ENCODE measurements at places on chromosomes 2 and 18. TPM values are rescaled to one million over a fixed set of nuclear protein-coding genes. Genes with fewer than 3 reads are reported as not detected.
A peak's percentile ranks its signal among the peaks of the same experiment; 100 is the strongest.

DNA sequence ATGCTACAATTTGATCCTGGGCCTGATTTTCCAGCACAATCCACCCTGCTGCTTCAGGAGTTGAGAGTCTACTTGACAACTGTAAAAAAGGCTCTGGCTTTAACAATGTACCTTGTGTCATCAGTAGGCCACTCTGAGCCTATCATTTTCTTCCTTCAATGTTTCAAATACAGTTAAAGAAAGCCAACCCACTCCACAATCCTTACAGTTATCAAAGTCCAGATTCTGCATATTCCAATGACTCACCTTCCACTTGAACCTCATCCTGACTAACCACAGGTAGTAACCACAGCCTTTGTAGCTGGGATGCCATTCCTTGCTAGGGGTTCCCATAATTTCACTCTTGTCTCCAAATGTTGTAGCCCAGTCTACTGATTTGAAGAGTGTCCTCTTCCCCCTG lies 35.5 kb upstream of the AQP4 start:
- peak; percentile 11 for DNase-seq

- no peak for DNase-seq
These were observed 354.8 kb upstream of the MEIS1 start for GRCh38 chr2:66080127-66080526.

DNA sequence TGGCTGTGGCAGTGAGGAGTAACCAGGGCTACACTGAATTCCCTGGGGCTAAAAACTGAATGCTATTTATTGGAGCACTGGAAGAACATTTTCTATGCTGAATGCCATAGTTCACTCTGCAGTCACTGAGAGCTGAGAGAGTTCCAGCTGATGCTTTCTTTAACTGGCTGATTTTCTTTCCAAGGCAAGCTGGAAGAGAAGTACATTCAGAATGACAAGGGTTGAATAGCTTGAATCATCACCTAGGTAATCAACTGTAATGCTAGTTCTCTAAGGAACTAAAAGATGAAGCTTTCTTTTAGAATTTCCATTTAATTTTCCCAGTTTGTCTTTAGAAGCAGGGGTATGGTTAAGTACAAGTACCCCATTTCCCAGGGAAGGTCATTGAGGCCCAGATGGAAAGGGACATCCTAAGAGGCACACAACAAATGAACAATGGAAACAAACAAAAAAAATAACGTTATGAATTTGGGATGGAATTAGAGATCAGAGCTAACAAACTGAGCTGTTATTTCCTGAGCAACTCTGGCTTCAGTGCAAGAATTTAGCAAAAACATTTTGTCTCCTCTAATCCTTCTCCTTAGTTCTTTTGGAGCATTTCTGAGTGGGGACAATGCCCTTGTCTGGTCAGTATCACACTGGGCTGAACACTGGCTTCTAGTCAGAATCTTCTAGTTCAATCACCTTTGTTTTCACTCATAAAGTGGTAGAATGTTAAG lies 132.8 kb upstream of the REG3A start:
- DNase-seq: no peak

DNA sequence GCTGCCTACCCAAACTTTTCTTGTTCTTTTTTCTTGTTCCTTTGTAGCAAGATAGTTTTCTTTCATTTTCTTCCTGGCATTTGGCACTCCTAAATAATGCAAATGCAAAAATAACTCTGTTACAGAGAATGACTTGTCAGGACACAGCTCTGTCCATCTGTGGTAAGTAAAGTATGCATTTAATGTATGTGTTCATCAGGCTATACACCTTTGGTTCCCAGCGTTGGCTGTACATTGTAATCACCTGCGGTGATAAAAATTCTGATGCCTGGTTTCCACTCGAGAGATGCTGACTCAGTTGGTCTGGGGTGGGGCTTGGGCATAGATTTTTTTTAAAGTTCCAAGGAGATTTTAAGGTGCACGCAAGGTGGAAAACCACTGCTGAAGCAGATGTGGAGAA lies at the start of gene SERPINB13:
TSS of gene SERPINB13 (plus strand) at position 378 of the 400 bp plus-strand sequence. CDS start 1,325 bp downstream, outside the sequence.
- no peak for DNase-seq

DNA sequence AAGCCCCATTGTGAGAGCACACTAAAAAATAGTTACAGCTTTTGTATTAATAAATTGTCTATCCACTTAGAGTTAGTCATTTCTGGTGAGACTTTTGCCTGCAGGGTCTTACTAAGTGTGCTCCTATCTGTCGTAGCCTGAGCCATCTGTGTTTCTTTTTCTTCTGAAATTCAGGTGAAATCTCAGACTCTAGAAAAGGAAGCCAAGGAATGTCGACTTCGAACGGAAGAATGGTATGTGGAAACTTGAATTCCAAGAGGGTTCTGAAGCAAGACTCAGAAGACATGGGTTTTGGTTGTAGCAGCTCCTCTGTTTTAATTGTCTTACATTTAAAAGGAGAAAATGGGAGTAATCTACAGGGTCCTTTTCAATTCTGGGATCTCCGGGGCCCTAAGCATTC lies 70.0 kb upstream of the STON1 start:
- DNase-seq: no peak

GRCh38 chr2:235082578-235083338 lies 130.9 kb downstream of the SH3BP4 start:
- DNase-seq: no peak

PDE6D gene
- total RNA-seq: 14.3 TPM

RTP5 gene
- total RNA-seq: not detected

NEU2 gene
- 0.24 TPM for total RNA-seq

Measured in HT1080 (cell line).